ENCODE measurements at places on chromosomes 1 and 21.

DNA sequence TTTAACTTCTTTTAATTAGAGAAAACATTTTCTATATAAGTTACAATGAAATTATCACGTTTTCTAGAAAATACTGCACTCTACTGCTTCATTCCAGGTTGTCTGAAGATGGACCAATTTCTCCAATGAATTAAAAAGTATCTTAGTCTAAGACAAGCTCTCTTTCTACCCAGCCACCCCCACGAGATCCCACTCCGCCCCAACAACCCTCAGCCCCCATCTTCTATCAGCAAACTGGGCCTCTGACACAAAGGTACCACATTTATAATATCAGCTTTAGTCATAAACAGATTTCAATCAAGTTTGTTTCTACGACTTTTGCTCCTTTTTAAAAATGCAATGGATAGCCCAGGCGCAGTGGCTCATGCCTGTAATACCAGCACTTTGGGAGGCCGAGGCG is 117.8 kb downstream of the RERE start:
- DNase-seq, result no peak

GRCh38 chr1:24639881-24640280 is 3.2 kb upstream of the SRRM1 start:
- DNase-seq, result no peak

- no peak for DNase-seq
These were observed 529.4 kb downstream of the KIF26B start for GRCh38 chr1:245684166-245684565.

- DNase-seq, result no peak
These were observed 11.2 kb downstream of the KIFAP3 start for GRCh38 chr1:170063109-170063826.

- DNase-seq, result no peak
These were observed at the start of gene WNT9A for GRCh38 chr1:227947676-227948492. WNT9A (minus strand) TSS chr1:227947932; CDS start chr1:227947887, 45 bp downstream.

DNA sequence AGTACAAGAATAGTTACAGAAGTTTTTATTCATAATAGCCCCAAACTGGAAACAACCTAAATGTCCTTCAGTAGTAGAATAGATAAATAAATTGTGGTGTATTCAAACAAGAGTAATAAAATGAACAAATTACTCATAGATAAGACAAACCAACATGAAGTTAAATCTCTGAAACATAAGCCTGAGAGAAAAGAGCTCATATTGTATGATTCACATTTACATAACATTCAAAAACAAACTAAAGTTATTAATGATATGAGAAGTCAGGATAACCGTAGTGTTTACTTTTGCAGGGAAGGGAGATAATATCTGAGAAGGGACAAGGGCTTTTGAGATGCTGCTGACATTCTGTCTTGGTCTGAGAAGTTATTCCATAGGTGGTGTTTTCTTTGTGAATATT is 13.5 kb downstream of the STPG1 start:
- no peak for DNase-seq

- no peak for DNase-seq
These were observed 6.3 kb downstream of the FHL3 start for GRCh38 chr1:37998913-37999429.

DNA sequence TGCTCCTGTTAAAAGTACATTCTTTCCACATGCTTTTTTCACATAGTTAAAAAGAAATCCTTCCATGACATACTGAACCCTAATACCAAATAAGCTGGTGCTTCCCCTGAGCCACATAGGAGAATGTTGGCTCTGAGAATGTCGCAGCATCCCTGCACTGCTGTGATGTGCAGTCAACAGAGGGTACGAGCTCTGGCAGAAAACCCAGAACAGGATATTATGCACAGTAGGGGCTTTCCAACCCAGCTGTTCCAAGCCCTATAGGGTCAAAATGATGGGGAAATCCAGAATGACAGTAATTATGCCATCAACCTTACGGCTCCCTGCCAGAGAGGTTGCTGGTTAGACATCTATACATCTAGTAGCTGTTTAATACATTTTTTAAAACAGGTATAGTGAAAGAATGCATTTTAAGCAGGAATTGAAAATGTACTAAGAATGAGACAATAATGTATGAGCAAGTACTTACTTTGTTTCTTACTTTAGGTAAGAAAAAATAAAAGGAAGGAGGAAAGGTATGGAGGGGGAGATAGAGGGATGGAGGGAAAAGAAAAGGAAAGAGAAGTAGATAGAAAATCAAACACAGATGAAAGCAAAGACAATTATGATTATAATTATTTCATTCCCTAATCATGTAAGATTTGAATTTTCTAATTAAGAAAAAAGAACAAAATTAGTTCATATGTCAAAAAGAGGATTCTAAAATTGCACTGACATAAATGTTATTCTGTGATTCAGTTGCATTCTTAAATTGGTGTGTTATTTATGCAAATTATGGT is 126.0 kb downstream of the NR5A2 start:
- DNase-seq, result no peak

DNA sequence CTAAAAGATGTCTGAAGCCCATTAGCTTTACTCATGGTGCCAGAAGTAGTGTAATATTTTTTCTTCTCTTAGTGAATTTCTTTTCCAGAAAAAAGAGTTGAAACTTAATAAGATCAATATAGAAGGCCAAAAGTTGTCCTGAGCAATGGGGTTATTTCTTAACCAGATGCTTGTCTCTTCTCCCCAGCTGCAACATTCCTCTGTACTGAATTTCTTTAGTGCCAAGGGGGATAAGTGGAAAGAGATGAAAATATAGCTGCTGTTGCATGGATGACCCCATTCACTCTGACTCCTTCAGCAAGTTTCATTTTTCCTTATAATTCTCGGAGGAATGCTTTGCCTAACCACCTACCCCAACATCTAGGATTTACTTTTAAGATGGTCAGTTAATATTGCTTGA is 675.0 kb downstream of the USP25 start:
- DNase-seq, result no peak

DNA sequence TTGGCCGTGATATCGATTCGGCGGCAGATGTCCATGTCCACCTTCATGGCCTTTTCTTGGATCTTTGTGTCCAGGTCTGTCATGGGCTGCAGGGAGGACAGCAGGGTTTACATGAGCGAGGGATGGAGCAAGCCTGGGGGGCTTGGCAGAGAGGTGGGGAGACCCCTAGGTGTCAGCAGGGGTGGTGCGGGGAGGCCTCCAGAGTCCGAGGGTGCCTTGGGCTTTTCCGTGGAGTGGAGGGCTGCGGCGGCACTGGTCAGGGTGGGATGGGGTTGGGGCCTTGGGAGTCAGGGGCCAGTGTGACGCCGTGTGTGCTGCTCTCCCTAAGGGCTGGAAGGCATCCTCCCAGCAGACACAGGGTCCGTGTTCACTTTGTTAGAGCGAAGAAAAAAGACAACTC is 16.1 kb upstream of the ALDH4A1 start:
- DNase-seq, result no peak

GRCh38 chr1:40880813-40881549 is 18.8 kb upstream of the CITED4 start:
- DNase-seq, result no peak

GRCh38 chr1:27876341-27877114 is 4.2 kb downstream of the THEMIS2 start:
- DNase-seq, result no peak

- DNase-seq, result no peak
These were observed 26.6 kb upstream of the SLAMF6 start for GRCh38 chr1:160549665-160550006.

GRCh38 chr1:164452549-164452948 is 106.4 kb upstream of the PBX1 start:
- DNase-seq, result no peak

- DNase-seq, result no peak
These were observed 86.2 kb upstream of the HP1BP3 start for GRCh38 chr1:20873311-20873710.

DNA sequence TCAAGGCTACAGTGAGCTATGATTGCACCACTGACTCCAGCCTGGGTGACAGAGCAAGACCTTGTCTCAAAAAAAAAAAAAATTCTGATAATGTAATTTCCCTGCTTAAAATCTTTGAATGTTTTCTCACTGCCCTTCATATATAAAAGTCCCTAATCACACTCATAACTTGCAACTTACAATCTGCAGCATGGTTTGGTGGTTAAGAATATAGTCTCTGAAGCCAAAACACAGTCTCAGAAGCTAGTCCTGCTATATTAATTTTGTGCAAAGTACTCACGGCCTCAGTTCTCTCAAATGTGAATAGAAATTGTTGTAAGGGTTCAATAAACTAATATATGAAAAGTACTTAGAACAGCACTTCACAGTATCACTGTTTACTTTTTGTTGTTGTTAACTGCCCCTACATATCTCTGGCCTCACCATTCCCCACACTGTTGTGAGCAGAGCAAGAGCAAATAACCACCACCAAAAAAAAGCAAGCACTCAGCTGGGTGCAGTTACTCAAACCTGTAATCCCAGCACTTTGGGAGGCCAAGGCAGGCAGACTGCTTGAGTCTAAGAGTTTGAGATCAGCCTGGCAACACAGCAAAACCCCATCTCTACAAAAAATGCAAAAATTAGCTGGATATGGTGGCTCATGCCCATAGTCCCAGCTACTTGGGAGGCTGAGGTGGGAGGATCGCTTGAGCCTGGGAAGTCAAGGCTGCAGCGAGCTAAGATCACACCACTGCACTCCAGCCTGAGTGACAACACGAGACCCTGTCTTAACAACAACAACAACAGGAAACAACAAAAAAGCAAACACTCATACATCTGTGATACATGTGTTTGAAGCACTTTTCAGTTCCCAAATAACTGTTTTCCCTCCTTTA is 22.4 kb downstream of the ASH1L start:
- no peak for DNase-seq

DNA sequence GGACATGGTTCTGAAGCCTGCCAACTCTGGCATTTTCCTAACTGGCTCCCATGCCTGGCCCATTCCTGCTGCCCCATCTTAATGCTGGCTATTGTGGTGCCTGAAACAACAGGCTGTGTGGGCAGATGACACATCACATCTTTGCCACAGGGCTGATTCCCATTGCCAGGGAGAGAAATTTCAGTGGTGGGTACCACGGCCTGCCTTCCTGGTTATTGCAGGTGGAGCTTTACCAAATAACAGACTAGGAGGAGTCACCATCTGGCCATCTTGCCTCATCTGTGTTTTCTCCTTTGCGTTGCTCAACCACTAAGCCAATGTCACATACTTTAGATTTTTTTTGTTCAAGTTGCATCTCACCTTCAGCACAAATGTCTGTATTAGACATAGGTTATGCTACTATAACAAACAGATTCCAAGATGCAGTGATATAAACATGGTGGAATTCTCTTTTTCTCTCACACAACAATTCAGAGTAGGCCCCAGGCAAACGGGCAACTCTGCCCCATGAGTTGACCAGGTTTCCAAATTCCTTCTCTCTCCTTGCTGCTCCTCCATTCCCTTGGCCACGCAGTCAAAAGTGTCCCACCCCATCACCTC is 14.1 kb downstream of the CDA start:
- no peak for DNase-seq

DNA sequence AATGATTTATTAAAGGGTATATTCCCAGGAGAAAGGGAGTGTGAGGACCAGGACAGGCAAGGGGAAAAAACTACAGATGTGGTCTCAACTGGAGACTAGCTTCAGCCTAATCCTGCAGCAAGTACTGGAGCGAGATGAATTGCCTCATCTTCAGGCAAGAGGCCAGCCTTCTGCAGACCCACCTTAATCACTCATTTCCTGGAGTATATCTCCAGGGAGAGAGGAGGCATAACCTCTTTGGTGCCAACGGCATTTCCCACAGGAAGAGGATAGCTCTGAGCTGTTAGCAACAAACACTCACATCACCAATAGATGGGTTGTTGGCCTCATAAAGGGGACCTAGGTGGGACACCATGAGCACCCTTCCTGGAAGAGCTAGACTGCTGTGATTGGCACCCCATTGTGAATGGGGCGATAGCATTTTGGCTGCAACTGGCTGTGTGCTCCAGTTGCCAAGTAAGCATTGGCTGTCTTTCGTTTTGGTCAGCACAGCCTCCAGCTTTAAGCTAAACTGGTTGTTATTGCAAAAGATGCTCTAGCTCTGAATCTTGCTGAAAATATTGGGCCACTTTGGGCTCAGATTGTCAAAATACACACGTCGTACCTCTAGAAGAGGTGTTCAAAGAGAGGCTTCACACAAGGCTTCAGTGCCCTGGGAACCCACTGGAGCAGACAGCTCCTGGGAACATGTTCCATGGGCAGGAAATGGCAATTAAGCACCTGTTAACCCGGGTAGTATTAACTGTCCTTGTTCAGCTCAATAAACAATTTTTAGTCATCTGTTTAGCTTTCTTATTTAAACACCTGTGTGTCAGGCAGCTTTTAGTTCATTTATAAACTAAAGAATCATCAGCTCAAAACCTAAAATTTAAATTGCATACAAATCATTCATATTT is 314.8 kb upstream of the C1orf87 start:
- no peak for DNase-seq

GRCh38 chr21:34043333-34043732 is 30.0 kb upstream of the MRPS6 start:
- no peak for DNase-seq

GRCh38 chr21:14451546-14451945 is 68.6 kb upstream of the HSPA13 start:
- DNase-seq, result no peak

DNA sequence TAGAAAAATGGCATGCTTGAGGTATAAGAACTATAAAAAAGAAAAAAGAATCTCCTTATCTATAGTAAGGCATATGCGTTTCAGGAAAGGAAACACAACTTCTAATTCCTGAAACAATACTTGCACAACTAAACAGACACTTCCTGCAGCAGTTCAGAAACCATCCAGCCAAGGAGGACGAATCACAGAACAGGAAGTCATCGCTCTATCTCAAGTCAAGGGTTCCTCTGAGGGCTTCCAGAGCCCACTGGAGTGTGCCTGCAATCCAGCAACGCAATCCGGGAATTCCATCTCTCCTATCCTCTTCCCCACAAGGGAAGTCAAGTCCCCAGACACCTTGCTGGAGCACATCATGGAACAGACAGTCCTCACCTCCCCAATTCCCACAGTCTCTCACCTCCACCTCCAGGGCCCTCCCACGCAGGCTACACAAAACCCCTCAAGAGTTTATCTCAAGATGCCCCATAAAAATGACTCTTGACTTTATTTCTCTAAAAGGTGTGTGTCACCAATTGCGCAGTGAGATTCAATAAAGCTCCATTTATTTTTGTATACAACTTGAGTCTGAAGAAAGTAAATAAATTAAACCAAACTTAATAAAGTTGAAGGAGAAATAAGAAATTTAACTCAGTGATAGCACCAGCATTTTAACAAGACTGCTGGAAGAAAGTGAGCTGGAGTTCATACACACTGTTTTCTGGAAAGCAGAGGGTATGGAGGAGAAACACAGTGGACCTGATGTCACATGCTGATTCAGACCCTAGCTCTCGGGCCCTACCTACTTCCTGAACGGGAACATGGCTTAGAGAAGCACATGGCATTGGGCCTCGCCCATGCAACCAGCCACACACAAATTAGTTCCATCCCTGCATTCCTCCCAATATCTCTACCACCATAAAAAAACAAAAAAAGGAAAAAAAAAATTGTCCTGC is 39.9 kb downstream of the SIPA1L2 start:
- DNase-seq, result no peak

GRCh38 chr1:15985611-15986297 is 9.9 kb upstream of the ZBTB17 start:
- no peak for DNase-seq

Data from NCI-H187 treated with DMSO at 0.1 percent for 48 hours (cell line).